GOT3 (cell line): ENCODE measurements at places on chromosomes 11 and 22.
A peak's percentile ranks its signal among the peaks of the same experiment; 100 is the strongest.

DNA sequence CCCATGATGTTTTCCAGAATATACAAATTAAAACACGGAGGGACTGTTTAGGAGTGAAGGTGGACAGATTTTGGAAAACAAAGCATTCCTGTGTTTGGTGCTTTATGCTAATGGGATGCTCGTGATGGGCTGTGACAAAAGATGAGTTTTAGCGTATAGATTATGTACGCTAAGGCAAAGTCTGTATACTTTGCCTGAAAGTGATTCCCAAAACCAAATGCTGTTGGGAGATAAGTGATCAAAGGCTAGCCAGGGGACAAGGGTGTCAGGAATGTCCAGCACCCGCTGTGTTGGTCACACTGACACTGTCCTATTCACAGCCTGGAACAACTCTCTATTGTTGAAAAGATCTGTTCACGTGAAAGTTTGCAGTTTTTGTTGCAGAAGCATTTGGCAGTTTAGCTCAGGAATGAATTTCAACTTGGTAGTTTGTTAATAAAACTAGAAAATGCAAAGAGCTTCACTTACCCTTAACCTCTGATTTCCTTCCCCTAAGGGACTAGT lies 1.5 kb downstream of the JAM3 start:
- DNase-seq = no peak

DNA sequence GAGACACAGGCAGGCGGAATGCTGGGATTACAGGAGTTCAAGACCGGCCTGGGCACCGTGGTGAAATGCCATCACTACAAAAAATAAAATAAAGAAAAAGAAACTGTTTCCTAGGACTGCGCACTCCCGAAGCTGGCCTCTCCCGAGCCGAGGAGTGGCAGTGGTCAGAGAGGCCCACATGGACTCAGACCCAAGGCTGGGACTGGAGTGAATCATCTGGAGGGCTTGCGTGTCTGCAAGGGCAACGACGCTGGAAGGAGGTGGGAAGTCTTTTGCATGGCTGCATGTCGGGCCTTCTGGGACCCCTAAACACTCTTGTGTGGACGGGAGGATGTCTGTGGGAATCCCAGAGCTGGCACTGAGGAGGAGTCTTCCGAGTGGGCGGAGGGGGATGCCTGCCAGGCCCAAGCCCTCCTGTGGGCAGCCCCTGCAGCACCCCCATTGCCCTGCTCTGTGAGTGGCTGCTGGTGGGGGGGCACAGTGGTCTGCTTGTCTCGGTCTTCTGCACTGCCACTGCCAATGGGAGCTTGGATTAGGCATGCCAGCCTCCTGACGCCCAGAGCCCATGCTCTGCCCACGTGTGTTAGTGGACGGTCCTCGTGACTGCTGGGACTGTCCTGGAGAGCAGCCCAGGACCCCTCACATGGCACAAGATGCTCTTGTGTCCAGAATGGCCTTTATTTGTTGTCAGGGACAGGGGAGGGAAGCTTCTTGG lies 1.8 kb upstream of the AP2A2 start:
- no peak for DNase-seq

DNA sequence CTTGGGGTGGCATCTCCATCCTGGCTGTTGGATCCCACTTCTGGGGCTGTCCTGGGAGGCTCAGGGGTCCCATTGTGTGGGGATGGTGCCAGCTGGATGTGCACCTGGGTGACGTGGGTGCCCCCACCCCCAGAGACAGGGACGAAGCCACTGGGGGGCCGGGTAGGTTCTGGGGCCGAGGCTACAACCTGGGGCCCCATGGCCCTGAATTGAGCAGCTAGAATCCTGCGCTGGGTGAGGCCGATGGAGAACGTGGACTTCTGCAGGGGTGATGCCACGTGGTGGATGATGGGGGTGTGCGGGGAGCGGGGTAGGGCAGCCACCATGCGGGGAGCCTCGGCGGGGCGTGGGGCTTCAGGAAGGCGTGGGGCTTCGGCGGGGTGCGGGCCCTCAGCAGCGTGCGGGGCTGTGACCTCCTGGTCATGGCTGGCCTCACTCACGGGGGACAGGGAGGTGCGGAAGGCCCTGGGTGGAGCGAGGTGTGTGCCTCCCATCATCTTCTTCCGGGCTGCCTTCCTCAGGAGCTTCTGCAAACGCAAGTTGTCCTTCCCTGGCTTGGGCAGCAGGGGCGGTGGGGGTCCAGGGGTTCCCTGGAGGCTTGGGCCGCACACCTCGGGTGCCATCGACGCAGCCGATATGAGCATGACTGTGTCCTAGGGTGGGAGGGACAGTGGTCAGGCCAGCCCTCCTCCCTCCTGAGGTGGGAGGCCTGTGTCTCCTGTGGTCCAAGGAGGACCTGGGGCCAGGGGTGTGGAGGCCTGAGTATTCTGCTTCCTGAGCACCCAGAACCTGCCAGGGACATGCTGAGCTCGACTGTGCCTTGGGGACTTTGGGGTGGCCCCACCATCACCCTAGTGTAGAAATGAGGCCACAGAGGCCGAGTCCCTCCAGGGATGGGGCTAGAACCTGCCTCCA lies 1.5 kb downstream of the PRR33 start:
- no peak for DNase-seq

GRCh38 chr22:34971456-34971855 lies 94.5 kb upstream of the ISX start:
- no peak for DNase-seq

GRCh38 chr11:24509114-24509513 lies 12.3 kb downstream of the LUZP2 start:
- DNase-seq = no peak

GRCh38 chr11:99418927-99419720 lies 398.4 kb downstream of the CNTN5 start:
- no peak for DNase-seq

DNA sequence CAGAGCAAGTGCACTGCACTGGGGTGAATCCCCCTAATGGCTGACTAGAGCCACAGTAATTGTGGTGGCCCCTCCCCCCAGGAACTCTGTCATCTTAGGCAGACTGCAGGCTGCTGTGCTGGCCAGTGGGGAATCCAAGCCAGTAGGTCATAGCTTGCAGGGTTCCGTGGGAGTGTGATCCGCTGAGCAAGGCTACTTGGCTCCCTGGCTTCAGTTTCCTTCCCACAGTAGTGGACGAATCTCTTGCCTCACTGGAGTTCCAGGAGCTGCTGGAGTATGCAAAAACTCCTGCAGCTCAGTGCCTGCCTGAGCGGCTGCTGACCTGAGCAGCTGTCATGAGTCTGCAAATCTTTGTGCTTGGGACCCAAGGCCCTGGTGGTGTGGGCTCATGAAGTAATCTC lies 13.2 kb downstream of the OOSP3 start:
- DNase-seq = no peak

DNA sequence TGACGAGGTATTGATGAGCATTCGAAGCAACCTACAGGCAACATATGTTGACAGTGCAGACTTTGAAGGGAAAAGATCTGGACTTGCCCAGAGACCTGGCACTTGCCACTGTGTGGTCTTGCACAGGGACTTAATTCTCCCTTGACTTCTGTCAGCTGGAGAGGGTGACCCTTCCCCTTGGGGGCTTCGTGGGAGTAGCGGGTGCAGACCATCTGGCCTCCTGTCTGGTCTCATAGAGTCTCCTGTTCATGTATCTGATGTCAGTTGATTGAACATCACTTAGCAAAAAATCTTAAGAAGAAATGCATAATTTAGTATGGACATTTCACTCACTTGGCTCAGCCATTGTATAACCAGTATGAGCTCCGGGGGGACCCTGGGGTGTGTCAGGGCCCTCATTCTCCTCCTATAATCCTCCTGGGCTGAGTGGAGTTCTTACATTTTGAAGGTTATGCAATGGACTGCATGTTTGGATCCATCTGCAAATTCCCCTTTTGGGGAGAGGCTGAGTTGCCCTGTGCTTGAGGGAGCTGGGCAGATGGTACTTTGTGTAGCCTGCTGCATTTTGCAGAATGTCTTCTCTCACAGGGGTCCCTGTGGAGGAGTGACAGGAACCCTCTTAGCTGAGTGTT lies 13.0 kb downstream of the BCR start:
- no peak for DNase-seq

- no peak for DNase-seq
Observed at GRCh38 chr11:23573429-23573828, 713.2 kb upstream of the CCDC179 start.

GRCh38 chr11:67465189-67465510 lies 3.9 kb downstream of the TMEM134 start:
- DNase-seq = no peak

- DNase-seq = no peak
Observed at GRCh38 chr11:27820249-27820648, 120.0 kb upstream of the BDNF start.

GRCh38 chr22:22877523-22878210 lies 9.9 kb upstream of the IGLL5 start:
- peak; percentile 16 for DNase-seq

DNA sequence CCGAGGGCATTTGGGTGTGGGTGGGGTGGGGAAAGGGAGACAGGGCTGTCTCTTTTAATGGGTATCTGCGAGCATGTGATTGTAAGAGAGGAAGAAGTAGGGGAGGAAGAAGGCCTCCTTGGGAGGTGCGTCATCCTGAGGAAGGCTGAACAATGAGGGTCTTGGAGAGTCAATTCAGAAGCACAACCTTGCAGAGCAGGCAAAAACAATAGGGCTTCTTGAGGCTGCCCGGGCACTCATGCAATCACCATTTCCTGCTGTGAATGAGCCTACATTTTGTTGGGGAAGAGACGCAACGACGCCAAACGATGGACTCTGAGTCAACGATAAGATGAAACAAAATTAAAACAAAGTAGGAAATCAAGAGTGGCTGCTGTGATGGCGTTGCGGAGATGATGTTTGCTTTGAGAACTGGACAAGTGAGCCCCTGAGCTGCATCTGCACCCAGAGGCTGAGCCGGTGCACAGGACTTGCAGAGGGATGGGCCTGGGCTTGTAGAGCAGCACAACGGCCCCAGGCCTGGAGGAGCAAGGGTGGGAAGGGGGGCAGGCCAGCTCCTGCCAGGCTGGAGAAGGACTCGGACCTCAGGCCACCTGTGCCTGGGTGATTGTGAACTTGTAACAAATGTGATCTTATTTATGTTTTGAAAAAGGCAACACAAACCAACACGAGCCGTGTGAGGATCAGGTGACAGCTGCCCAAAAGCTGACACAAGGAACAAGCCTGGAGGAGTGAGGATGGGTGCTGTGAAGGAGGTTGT lies 92.3 kb upstream of the B3GAT1 start:
- no peak for DNase-seq

GRCh38 chr11:17403980-17404759 lies 15.7 kb upstream of the KCNJ11 start:
- DNase-seq = no peak

DNA sequence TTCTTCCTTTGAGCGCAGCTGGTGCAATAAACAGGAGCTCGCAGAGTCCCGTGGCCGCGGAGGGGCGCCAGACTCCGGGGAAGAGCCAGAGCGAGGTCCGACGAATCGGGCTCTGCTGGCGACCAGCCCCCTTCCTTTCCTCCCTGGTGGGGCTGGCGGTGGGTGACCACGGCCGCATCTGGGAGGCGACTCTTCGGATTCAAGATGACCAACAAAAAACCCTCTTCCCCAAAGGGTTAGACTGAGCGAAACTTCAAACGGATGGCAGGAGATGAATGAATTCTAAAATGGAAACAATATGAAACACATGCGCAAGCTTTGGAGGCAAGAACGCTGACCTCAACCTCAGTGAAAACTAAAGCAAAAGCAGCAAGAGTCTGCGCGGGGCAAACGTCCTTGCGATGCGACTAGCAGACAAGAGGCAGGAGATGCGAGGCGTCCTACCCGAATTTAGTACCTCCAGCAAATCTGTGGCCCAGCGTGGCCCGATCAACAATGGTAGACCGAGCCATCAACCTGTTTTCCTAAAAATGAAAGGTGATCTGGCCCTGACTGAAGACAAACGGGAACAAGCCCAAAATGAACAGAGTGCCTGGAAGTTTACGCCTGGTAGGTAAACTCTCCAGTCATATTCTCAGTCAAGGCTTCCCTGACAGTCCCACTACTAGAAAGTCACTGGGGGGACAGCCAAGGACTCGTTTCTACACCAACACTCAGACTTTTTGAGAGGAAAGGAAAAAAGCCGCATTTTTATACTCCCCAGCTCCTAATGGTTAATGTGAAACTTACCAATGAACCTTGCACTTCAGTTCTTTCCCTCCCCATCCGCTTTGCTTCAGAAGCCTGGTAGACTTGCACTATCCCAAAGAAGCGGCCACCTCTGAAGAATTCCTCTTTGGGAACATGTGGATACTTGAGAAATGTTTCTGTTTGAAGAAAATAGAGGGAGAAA lies 11.6 kb downstream of the MMP3 start:
- no peak for DNase-seq

GRCh38 chr11:118012083-118012669 lies 26.0 kb downstream of the IL10RA start:
- DNase-seq = no peak

DNA sequence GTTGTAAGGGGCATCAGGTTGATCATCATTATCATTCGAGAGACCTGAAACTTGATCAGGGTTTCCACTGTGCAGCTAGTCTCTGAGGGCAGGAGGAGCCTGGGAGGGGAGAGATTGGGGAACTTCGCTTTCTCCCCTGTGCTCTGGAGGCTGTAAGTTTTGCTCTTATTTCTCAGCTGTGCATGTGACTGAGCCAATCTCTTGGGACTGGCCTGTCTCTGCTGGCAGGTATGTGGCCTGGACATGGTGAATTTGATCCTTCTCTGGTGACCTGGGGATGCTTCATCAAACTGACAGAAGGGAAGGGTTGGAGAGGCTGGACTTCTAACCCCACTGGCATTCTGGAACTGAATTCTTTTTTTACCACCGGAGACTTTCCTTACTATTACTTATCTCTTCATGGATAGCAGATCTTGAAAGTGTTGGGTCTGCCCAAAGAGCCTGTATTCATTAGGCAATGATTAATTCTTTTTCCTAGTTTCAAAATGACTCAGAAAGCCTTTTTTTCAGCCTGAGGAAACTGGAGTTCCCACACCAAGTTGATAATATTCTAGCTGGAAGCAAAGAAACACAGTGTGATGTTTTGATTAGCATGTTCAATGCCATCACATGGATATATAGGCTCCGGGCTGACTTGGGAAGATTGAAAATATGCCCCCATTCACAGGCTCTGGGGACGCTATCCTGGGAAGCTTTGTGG lies 36.5 kb downstream of the TSPAN18 start:
- DNase-seq = no peak

- no peak for DNase-seq
Observed at GRCh38 chr11:650482-650881, 13.4 kb downstream of the DRD4 start.

DNA sequence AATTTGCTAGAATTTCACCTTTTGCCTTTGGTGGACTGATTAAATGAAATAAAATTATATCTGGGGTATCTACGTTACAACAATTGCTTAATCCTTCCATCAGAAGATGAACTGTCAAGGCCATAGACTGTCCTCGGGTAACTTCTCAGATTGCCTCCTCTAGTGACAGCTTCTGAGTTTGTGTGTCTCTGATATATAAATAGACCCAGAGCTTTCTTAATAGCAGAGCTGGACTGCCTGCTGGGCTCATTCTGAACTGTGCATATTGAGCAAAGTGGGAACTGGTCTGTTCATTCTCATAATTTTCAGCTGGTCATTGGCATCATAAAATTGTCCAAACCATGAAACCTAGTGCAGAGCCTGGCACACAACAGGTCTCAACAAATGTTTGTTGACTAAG lies 99.1 kb upstream of the GRAMD1B start:
- no peak for DNase-seq

DNA sequence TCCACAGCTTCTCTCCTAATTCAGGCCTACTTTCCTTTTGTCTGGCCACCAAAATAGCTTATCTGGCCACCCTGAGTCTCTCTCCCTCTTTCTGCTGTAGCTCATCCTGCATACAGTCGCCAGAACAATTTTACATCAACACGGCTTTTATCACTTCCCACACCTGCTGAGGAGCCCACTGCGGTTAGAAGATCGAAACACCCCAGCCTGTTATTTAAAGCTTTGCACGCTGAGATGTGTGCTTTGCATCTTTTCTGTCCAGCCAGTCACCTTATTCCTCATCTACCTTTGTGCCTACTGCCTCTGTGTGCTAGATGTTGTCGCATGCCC lies 96.0 kb downstream of the COMMD9 start:
- no peak for DNase-seq
